ENCODE measurements at places on chromosomes 6 and 20. TPM values are rescaled to one million over a fixed set of nuclear protein-coding genes. Genes with fewer than 3 reads are reported as not detected.

The SASH1 gene
- 0.51 TPM for total RNA-seq

The THEMIS gene
- 85.0 TPM for total RNA-seq

The TTBK1 gene
- not detected for total RNA-seq

The BANF2 gene
- total RNA-seq = not detected

The DZANK1 gene
- 0.96 TPM for total RNA-seq

The SLC22A16 gene
- not detected for total RNA-seq
